Sciatic nerve (tissue), 2 donors: ENCODE measurements at places on chromosomes 5 and 9. TPM values are rescaled to one million over a fixed set of nuclear protein-coding genes. Genes with fewer than 3 reads are reported as not detected.

DNA sequence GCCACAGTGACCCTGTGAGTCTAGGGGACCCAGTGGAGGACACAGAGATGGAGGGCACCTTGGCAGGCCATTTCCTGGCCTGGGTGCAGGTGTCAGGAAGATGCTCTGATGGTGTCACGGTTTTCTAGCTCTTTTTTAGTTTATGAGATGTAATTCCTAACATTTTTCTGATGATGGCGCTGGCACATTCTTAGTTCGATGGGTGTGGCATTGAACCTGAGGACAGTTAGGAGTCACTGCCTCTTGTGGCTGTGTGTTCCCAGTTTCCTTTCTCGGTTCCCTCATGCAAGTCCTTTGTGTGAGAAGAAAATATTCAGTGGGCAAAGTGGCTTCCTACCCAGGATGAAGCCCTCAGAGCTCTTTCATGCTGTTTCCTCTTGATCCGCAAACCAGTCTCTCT is 129.4 kb upstream of the ICE1 start:
- no peak for DNase-seq

GRCh38 chr5:16502866-16503265 is 37.3 kb upstream of the ZNF622 start:
- DNase-seq: no peak

GABRA1 gene
- not detected for total RNA-seq

DNA sequence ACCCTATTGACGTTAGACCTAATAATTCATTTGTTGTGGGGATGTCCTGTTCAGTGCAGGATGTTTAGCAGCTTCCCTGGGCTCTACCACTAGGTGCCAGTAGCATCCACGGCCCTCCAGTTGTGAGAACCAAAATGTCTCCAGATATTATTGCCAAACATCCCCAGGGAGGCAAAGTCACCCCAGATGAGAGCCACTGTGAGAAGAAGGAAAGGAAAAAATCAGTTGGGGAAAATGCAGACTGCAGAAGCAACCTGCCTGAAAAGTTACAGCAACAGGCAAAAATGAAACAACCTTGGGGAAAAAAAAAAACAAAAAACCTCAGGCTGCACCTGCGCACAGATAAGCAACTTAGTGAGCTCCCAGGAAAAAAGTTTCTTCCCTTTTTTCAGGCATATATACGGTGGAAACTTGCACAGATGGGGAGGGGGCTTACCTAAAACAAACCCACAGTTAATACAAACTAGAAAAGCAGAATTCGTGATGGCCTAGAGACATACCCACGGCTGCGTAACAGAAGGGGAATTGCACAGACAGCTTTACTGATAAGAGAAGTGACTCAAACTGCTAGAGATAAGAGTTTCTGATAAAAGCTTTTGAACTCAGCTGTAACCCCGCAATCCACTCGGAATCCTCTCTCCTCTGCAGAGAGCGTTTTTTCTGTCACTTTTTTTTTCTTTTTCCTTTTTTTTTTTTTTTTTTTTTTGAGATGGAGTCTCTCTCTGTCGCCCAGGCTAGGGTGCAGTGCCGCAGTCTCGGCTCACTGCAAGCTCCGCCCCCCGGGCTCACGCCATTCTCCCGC is 29.8 kb upstream of the FBP1 start:
- DNase-seq: no peak

TSLP gene
- 0.22 TPM for total RNA-seq

- no peak for DNase-seq
Measured at GRCh38 chr9:91972076-91972626, 22.1 kb upstream of the ROR2 start.

GRCh38 chr5:87367243-87367642 is 45.5 kb downstream of the CCNH start:
- no peak for DNase-seq

DNA sequence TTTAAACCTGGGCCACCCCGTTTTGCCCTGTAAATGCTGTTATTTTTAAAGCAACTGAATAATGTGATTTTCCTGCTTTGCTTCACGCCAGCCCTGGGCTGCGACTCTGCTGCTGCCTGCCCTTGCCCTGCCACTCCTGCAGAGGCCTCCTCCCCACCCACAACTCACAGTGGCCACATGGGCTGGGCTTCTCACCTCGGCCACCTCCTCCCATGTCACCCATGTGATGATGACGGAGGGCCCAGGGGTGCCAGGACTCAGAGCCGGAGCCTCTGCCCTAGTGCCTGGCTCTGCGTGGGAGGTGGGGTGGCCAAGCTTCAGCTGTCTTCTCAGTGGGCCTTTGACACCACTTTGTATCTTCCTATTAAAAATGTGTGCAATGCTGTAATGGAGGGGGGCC is 48.1 kb upstream of the NKD2 start:
- peak; percentile 50 for DNase-seq
